ENCODE measurements at places on chromosomes 1 and 21. TPM values are rescaled to one million over a fixed set of nuclear protein-coding genes. Genes with fewer than 3 reads are reported as not detected.

Gene DESI2
- 42.7 TPM for total RNA-seq

Gene LCE1E
- total RNA-seq = not detected

Gene CDCA8
- 31.5 TPM for total RNA-seq

Gene TTC22
- not detected for total RNA-seq

Gene C21orf58
- total RNA-seq = 6.6 TPM

Gene MFAP2
- 36.8 TPM for total RNA-seq

Gene MRTO4
- 69.5 TPM for total RNA-seq

Gene CDA
- 1.1 TPM for total RNA-seq

Gene LCE2C
- not detected for total RNA-seq

Gene GPR37L1
- total RNA-seq = not detected

Gene IFI44
- total RNA-seq = 62.4 TPM

Gene TRPM2
- total RNA-seq = 18.3 TPM

Gene ZNF687
- total RNA-seq = 16.9 TPM

Gene SPRR2E
- total RNA-seq = not detected

Gene PTCH2
- total RNA-seq = 0.13 TPM

Gene NPPA
- not detected for total RNA-seq

Gene BLACAT1
- 0.07 TPM for total RNA-seq

Gene ZCCHC17
- total RNA-seq = 38.0 TPM

Gene PRXL2B
- total RNA-seq = 59.6 TPM

Gene HSD3B2
- not detected for total RNA-seq

Gene HMGCS2
- not detected for total RNA-seq

Gene ZZZ3
- 59.0 TPM for total RNA-seq

Gene IVNS1ABP
- total RNA-seq = 35.8 TPM

Gene DOP1B
- total RNA-seq = 8.8 TPM

Gene CFHR2
- total RNA-seq = not detected

Gene TGFB2
- total RNA-seq = 2.5 TPM

Gene PROK1
- not detected for total RNA-seq

Gene APCS
- not detected for total RNA-seq

Gene GGPS1
- total RNA-seq = 27.0 TPM

Gene RCOR3
- 9.6 TPM for total RNA-seq

Gene C1orf115
- total RNA-seq = 27.5 TPM

Gene ADORA1
- not detected for total RNA-seq

Gene FAM177B
- not detected for total RNA-seq

Gene DCST2
- total RNA-seq = not detected

Gene SAMD13
- 2.9 TPM for total RNA-seq

Gene ZNF593OS
- not detected for total RNA-seq

Gene PDZK1IP1
- total RNA-seq = 0.30 TPM

Gene RGS18
- total RNA-seq = not detected

Gene IFI16
- total RNA-seq = 174 TPM

Gene PATJ
- total RNA-seq = 9.8 TPM

Gene S100A7
- not detected for total RNA-seq

Gene FCRL1
- total RNA-seq = not detected

Data from mammary microvascular endothelial cell (primary cell).